Activated CD8-positive, alpha-beta memory T cell treated with anti-CD3 and anti-CD28 coated beads, Interleukin-2, amount 10 ng/mL, durations not matched to agents 7 days and 5 days (primary cell): ENCODE measurements at places on chromosomes 2 and 18. TPM values are rescaled to one million over a fixed set of nuclear protein-coding genes. Genes with fewer than 3 reads are reported as not detected.

GRCh38 chr18:8800445-8800844 is 95.1 kb downstream of the MTCL1 start:
- no peak for DNase-seq

DNA sequence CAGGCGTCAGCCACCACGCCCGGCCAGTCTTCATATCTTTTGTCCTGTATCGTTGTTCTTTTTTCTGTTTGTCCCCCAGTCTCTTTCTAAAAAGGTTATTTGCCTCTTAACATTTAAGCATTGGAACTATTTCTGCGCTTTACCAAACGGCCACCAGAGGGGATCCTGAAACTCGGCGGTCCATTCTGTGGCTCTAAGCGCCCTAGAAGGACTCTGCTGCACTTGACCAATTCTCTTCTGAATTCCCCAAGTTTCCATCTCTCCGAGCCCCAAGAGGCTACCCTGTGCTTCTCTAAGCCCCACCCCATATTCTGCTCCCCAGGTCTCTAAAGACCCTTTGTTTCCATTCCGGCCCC is 33.1 kb upstream of the REG3G start:
- no peak for DNase-seq

DNA sequence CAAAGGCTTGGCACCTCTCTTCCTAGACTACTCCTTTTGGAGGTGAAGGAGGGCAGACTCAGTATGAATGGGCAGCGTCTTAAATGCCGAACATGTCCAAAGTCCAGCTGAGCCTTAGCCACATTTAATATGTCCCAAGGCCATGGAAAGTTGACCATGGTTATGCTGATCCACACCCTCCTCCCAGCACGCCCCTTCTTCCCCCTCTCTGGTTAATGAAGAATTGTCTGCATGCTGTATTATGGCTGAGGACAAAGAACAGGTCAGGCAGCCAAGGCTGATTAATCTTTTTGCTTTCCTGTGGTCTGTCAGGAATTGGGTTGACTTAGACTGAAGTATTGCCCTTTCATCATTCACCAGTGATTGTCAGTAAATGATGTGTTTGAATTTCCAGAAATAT is 5.8 kb upstream of the MYOM1 start:
- no peak for DNase-seq

- DNase-seq, result no peak
Measured at GRCh38 chr2:42754776-42755140, 9.2 kb downstream of the OXER1 start.

GRCh38 chr2:241842620-241843211 is 16.0 kb downstream of the PDCD1 start:
- DNase-seq, result peak; percentile 75

- no peak for DNase-seq
Measured at GRCh38 chr2:180573951-180574350, 406.5 kb upstream of the UBE2E3 start.

DNA sequence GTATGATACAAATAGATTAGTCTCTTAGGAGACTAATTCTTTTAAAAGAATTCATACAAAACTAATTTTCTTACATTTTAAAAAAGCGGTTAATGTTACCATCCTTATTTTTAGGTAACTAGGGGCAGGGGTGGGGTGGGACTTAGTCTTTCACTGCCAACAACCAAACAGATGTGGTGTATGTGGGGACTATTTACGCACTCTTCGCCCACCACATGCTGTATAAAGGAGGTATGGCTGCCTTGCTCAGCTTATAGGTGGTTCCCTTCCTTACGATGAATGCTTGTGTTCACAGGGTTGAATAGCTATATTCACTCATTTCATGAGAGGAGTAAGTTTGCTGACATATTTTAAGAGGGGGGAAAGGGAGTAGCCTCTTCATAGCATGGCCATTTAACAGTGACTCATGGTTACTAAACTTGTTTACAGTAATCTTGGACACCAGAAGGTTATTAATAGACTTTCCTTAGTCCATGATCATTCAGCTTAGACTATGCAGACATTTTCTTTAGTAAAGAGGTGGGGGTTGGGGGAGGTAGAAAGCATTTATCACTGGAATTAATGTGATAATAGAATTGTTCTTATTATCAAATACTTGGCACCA is 61.8 kb downstream of the CAB39 start:
- no peak for DNase-seq

- DNase-seq, result no peak
Measured at GRCh38 chr18:47545613-47546012, 294.2 kb upstream of the SKOR2 start.

DNA sequence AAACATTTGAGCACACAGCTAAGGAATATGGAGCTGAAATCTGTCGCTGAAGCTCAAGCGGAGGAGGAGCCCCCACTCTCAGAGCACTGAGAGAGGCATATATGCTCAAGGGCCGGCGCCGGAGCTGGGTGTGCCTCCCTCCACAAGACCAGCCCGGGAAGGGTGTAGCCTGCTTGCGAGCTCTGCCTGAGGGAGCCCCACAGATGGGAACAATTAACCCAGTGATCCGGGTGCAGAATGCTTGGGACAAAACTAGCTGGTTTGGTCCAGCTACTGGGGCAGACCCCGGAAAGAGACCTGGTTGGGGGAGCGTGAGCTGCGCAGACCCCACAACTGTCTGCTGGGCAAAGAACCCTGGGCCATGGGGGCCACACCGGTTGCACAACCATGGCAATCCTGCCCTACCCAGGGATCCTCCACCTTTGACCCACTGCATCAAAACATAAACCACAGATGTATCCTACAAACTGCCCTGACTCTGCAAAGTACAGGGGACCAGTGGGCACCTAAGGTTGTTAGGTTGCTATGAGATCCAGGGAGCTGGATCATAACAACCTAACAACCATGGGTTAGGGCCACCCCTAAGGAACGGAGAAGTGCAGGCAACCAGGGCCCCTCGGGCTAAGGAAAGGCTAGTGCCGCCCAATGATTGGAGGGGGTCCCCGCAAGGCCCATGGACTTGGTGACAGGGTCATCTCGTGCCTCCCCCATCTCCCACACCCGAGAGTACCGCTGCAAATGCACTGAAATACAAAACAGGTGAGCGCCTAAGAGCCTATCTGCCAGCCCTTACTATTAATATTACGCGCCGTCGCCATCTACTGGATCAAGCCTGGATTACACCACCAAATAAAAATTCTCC is 53.4 kb upstream of the SCN1A start:
- DNase-seq, result peak; percentile 55

GRCh38 chr18:31258789-31259188 is 59.2 kb upstream of the DSG1 start:
- DNase-seq, result no peak

DNA sequence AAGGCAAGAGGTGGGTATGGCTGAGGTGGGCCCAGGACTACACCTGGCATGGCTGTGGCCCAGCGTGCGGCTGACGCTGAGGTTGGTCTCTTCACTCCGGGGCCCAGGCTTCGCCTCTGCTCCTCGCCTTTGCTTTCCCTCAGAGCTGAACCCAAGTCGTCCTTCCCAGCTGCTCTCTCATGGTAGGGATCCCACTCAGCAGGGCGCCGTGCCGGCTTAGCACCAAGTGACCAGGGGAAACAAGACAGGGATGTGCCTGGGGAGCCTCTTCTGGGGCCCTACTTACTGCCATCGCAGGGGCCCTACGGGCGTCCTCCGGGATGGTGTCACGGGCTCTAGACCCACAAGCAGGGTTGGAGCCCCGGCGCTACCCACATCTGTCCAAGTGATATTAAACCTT is 138.1 kb upstream of the ALKAL2 start:
- no peak for DNase-seq

- DNase-seq, result no peak
Measured at GRCh38 chr18:10754128-10754527, 228.3 kb downstream of the NAPG start.

DNA sequence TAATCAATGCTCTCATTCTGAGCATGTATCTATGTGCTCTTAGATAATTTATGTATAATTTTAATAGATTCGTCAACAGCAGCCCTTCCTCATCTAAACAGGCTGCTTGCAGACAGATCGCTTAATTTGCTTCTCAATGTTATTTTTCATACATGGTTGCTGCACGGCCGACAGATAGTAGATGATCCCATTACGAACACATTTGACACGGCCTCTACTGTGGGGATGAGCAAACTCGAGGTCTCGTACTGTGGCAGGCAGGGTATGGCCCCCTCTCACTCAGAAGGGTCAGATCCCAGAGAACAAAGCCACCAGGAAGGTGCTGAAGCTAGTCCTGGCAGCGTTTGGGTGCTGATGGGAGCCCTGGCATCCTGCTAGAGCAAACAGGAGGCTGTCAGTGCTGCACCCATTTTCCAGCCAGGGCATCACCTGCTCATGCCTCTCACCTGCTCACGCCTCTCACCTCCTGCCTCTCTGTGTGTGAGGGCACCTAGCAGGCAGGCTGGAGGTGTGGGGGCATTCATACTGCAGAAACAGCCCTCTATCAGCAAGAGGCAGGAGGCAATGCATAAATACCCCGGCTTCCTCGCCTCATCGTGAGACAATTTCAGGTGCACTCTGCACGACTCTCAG is 80.0 kb downstream of the KLHL29 start:
- DNase-seq, result no peak

DNA sequence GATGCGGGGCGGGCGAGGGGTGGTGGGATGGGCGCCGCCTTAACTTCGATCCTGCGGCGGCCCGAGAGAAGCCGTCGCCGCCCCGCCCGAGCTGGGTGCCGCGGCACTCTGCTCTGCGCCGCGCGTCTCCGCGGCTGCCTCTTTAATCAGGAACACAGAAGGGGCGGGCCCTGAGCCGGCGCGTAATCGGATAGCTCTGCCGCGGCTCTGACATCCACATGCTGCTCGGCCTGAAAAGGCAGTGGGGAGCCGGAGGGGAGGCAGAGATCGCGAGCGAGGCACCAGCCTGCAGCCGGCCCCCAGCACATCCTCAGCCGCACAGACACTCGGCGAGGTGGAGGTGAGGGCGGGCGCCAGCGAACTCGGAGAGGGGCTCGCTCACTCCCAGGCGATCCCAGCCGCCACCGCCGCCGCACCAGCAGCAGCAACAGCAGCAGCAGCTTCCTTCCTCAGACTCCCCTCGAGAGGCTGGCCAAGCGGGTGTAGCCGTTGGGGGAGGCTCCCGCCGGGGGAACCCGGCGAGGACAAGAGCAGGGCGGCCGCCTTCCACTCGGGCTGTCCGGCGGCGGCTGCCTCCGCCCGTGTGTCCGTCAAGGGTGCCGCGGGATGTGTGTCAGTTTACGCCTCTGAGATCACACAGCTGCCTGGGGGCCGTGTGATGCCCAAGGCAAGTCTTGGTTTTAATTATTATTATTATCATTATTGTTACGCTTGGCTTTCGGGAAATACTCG is at the start of gene NRP2:
TSS of gene NRP2 (plus strand) at position 263 of the 732 bp plus-strand sequence. CDS start 790 bp downstream, outside the sequence.
- DNase-seq, result peak; percentile 52

GRCh38 chr2:182148344-182148743 is 162.7 kb downstream of the PPP1R1C start:
- no peak for DNase-seq

- no peak for DNase-seq
Measured at GRCh38 chr2:31066086-31066485, 72.2 kb downstream of the GALNT14 start.

DNA sequence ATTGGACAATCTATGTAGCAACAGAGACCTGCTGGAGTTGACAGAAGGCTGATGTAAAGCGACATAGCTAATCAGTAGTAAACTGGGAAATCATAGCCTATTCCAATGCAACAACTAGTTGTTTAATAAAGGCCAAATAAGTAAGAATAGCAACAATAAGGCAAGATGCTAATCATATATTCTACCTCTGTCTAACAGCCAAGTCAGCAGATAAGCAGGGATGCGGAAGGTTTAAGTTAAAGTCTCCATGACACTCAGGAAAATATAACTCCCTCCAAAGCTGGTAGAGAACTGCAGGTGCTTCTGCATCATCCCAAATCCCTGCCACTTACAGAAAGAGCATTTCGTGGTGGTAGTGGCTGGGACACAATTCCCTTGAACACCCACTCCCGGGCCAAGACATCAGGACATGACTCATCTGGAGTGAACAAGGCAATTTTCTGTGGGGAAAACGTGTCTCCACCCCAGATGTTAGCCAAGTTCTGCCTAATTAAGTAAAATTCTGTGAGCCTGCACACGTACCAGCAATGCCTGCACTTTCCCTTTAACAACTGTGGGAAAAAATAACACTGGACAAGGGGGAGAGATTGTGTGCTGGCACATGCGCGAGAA is 413.6 kb upstream of the ID2 start:
- no peak for DNase-seq

DNA sequence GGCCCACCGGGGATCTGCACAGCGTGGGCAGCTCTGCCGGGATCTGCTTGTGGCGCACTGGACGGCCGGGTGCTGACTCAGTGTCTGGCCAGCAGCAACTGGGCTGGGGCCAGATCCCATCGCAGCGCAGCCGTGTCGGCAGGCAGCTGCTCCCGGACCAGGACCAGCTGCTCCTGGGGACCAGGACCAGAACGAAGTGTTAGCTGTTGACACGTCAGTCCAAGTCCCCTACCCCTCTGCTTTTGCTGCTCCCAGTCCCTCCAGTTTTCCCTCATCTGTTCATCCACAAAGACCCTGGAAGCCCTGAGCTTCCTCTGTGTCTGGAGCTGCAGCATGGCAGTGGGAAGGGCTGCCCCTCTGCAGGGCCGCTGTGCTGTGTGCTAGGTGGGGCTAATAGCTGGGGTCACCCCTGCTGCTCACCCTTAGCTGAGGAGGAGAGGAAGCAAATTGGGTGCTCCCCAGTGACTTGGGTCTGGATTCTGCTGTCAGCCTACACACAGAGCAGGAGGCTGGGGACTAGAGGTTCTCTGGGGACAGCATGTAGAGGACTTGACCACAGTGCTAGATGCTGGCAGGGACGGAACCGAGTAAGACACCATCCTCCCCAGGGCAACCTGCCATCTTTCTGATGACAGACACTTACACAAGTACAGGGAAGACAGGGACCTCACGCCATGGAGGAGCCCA is 16.9 kb upstream of the KIF1A start:
- no peak for DNase-seq

The AQP4 gene
- not detected for total RNA-seq

The MDH1 gene
- total RNA-seq, result 169 TPM

The ODC1 gene
- 80.3 TPM for total RNA-seq

The COPS8 gene
- total RNA-seq, result 43.6 TPM

The SPP2 gene
- not detected for total RNA-seq

The SCN7A gene
- not detected for total RNA-seq

The SLC11A1 gene
- total RNA-seq, result 0.18 TPM

The PRADC1 gene
- 14.7 TPM for total RNA-seq

The COL4A3 gene
- total RNA-seq, result not detected

The LRRC30 gene
- not detected for total RNA-seq

The CD302 gene
- total RNA-seq, result 0.20 TPM

The IL36RN gene
- total RNA-seq, result not detected

The ZNF385B gene
- not detected for total RNA-seq

The SOWAHC gene
- 0.09 TPM for total RNA-seq
